ENCODE measurements at places on chromosomes 2 and 18. TPM values are rescaled to one million over a fixed set of nuclear protein-coding genes. Genes with fewer than 3 reads are reported as not detected.

Gene CNDP2
- total RNA-seq: 121 TPM

Gene CLIP4
- 28.3 TPM for total RNA-seq

Gene GPR45
- total RNA-seq: not detected

Gene HTR2B
- not detected for total RNA-seq

Gene STPG4
- total RNA-seq: not detected

Gene CFAP53
- 0.27 TPM for total RNA-seq

Gene MYL12A
- 423 TPM for total RNA-seq

Gene STK39
- total RNA-seq: 32.8 TPM

Gene CCL20
- 5.3 TPM for total RNA-seq

Gene GCG
- total RNA-seq: not detected

Gene NTSR2
- not detected for total RNA-seq

Gene SNX17
- total RNA-seq: 82.3 TPM

Gene TOGARAM2
- total RNA-seq: 2.3 TPM

Gene CKAP2L
- total RNA-seq: 30.5 TPM

Gene COL6A3
- 4.0 TPM for total RNA-seq

Gene DYSF
- 3.5 TPM for total RNA-seq

Gene FSHR
- total RNA-seq: not detected

Gene LYPD1
- not detected for total RNA-seq

Gene VWC2L
- total RNA-seq: not detected

Gene IL37
- not detected for total RNA-seq

Gene ZNF396
- total RNA-seq: 0.38 TPM

Gene ATP6V1B1
- not detected for total RNA-seq

Gene GNAL
- not detected for total RNA-seq

Gene MARS2
- total RNA-seq: 15.3 TPM

Gene HOXD1
- total RNA-seq: not detected

Gene RAB6C
- not detected for total RNA-seq

Measured in activated CD8-positive, alpha-beta T cell treated with anti-CD3 and anti-CD28 coated beads for 36 hours (primary cell).